ENCODE measurements at places on chromosomes 2 and 18.

GRCh38 chr2:222174450-222174849 is 124.3 kb downstream of the PAX3 start:
- DNase-seq = no peak

GRCh38 chr2:160812830-160813505 is 319.4 kb upstream of the RBMS1 start:
- DNase-seq = no peak

DNA sequence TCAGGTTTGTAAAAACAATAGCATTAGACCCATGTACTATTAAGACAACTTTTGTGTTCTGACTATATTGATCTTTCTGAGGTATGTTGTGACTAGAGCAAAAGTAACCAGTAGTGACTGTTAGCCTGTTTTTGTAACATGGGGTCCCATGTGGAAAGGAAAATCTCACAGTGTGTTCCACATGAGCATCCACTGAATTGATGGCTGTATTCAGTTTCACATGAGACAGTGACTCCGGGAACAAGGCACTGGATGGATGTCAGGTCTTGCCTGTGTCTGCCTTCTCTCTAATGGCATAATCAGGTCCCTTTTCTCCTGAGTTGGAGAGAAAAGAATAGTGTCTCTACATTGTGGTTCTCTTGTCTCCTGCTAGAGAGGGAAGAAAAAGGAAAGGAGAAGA is 27.5 kb downstream of the TMEM178A start:
- DNase-seq = no peak

DNA sequence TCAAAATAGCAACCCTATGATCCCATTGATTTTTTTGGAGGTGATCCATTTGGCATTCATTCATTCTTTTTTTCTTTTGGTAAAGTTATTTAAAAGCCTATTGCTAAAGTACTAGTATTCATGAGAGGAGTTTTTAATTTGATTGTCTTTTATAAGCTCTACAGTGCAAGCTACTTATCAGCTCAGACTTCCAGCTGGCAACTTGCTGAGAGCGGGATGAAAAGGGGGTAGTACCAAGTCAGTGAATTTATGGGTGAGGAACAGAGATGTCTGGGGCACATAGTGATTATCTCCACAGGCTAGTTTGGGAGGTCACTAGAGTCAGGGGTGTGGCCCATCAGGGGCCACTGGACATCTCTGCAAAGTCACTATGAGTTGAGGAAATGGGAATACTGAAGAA is 202.4 kb downstream of the PIK3C3 start:
- no peak for DNase-seq

Measured in esophagus squamous epithelium (tissue), 5 donors.